Fibroblast of upper back skin (primary cell): ENCODE measurements at places on chromosomes 1 and 21.

DNA sequence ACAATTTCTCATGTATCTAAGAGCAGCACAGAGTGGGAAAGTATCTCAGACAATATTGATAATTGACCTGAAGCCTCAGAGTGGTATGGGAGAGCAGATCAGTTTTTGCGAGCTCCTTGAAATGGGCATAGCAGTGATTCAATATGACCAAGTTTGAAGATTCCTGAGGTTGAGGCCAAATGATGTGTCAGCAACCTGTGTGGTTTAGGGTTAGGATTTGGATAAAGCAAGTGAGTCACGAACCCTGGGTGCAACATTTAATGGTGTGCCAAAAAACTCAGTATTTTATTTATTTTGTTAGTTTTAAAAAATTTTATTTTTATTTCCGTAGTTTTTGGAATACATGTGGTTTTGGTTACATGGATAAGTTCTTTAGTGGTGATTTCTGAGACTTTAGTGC, 92.5 kb upstream of the C21orf91 start:
- DNase-seq: peak; percentile 72

- DNase-seq: no peak
Observed at GRCh38 chr1:30324251-30325084, 398.9 kb downstream of the MATN1 start.

- DNase-seq: peak; percentile 56
Observed at GRCh38 chr1:1344655-1345361, 4.4 kb downstream of the DVL1 start.

DNA sequence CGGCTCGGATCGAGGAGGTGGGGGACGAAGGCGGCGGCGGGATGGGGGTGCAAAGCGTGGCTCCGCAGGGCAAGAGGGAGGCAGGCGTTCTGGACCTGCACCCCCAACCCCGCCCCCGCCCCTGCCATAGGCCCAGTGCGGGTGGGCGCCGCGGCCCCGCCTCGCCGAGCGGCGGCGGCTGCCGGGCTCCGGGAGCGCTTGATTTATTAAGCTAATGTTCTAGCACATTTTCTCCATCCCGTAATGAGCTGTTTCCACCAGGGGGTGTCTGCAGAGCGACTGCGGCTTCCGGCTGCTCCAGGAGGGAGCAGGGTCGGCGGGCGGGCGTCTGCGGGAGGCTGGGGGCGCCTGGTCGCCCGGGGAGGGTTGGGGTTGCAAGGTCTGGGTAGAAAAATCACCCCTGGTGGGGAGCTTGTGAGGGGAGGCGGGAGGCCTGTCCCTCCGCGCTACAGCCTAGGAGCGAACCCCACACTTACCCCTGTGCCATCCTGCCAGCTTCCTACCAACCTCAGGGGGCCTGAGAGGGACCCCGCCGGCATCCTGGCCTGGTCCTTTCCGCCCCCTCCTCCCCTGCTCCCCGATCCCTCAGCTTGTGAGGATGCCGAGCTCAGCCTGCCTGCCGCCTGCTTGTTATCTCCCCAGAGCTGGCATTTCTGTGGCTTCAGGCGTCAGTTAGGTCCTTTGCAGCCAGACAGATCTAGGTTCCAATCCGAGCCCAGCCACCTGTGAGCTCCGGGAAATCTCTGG, 48.5 kb upstream of the ACOT11 start:
- DNase-seq: peak; percentile 65

DNA sequence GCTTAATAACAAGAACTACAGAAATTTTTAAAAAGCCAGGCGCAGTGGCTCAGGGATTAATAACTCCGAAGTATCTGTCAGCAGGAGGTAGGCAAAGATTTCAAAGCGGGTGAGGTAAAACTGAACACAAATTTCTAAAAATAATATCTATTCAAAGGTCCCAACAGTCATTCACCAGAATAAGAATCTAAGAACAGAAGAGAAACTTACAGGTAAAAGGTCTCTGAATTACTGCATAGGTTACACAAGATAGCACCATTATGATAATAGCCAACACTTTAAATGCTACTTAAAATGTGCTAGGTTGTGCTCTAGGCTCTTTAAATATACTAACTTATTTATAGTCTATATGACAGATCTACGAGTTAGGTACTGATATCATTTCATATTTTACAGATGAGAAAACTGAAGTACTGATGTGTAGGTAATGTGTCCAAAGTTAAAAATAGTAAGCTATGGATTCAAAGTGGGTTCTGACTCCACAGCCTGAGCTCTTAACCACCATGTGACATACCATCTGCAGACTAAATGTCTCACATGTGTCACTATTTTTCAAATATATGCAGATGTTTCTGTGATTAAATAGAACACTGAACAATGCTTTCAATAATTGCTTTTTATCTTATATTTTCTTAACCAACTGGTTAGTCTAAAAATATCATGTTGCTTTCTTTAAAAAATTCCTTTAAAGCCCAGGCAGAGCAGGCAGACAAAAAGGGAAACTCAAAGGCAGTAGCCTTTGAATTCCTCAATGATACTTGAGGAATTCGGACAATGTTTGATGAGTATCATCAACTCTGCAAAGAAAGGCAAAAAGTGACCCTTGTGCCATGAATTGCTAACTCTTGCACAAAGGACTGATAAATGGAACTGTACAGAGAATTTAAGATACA, 80.5 kb upstream of the TTC39A start:
- peak; percentile 63 for DNase-seq

DNA sequence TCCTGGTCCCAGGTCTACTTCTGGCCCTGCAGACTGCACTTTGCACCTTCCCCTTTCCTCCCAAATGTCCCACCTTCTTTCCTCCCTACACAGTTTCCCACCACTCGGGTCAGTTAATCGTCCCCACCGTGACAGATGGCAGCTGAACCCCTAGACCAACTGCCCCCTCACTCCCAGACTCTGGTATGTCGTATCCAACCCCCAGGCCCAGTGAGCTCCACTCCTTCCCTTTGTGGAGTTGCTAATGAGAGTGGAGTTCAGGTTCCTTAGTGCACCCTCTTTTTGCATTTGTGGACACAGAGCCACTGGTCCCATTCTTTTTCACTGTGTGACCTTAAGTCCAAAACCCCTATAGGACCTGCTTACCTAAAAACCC, 1.8 kb downstream of the MAN1C1 start:
- DNase-seq: no peak

GRCh38 chr21:30625449-30626165, 5.2 kb downstream of the KRTAP20-4 start:
- DNase-seq: no peak

GRCh38 chr21:42307106-42307505, 8.1 kb downstream of the TFF3 start:
- DNase-seq: no peak

- DNase-seq: peak; percentile 90
Observed at GRCh38 chr21:35179990-35180540, 131.0 kb upstream of the RUNX1 start.

GRCh38 chr1:118136187-118136941, 48.7 kb downstream of the SPAG17 start:
- DNase-seq: peak; percentile 89

DNA sequence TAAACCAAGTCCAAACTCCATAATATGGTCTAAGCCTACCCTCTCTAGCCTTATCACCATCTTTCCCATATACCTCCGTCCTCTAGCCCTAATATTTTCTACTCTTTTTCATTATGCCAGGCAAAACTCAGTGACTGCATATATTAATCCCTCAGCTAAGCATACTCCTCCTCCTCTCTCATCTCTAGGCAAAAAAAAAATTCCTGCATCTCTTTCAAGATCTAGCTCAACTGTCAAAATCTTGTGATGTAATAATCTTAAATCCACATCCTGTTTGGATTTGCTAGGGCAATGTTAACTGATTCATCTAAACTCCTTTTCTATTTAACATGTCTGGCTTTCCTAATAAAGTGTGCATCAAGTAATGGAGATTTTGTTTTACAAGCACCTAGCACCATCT, 20.4 kb downstream of the PRPF38A start:
- DNase-seq: no peak

GRCh38 chr1:240797050-240797449, 185.1 kb upstream of the GREM2 start:
- DNase-seq: peak; percentile 9

DNA sequence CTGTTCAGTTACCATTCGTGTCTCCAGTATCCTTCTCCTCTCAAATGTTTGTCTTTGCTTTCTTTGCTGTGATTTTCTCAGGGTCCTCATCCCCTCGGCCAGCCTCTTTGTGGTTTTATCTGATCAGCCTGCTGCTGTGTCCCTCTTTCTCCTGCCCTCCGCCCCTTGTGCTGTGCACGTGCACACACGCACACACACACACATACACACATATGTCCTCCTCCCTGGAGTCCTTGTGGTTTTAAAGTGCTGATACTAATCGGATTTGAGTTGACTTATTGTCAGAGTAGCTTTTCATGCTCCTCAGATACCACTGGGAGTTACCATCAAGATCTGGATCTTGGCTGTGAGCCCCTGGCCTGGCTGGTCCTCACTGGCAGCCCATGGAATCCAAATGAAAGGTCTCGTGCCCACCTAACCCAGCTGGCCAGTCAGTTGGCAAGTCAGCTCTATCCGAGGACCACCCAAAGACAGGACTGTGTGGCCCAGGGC, 34.1 kb downstream of the QSOX1 start:
- no peak for DNase-seq

- peak; percentile 68 for DNase-seq
Observed at GRCh38 chr1:206508956-206509355, 1.6 kb downstream of the RASSF5 start.

DNA sequence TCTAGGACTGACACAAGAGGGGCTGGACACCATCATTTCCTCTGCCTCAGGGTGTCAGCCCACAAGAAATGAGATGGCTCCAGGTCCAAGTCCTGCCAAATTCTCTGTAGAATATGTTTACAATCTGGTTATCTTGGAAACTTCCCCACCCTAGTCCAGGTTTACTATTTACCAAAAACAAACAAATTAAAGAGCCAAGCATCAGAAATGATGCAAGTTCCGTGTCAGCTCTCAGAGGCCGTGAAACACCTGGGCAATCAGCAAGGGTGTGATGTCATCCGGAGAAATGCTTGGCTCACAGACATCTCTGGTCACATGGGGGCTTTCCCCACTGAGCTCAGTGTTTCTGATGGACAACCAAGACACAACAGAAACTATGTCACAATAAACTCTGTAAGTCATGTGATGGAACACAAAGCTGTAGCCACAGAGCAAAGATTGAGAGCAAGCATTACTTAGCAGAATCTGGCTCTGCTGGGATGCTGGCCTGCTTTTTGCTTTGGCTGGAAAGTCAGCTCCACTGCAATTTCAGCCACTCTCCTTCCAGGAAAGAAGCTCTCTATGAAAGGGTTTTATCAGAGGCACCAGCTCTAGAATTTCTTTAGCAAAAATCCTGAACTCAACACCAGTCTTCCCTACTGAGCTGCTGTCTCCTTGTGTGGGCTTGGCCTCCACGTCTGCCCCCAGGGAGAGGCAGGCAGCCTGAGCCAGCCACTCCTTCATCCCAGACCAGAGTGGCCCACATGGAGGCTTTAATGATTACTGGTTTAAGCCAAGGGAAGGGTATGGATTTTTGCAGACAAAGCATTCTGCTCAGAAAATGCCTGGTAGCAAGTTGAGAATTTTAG, 55.9 kb downstream of the NENF start:
- peak; percentile 78 for DNase-seq

DNA sequence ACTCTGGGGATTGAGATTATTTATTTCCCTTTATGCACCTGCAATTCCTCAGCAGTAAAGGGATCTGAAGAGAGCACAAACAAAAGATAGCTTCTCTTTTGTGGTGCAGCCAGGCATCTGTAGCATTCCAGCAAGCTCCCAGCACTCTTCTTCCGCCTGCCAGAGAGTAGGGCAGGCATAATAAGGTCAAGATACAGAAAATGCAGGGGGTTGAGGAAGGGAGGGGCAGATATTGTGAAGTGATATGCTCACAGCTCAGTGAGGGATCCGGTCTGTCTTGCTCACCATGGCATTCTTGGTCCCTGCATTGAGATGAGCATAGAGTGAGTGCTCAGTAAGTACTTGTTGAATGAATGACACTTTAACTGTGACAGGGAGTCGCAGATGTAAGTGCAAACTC, 23.9 kb downstream of the FASLG start:
- DNase-seq: peak; percentile 12

GRCh38 chr1:80882553-80882952, 918.2 kb upstream of the ADGRL2 start:
- DNase-seq: peak; percentile 79

- no peak for DNase-seq
Observed at GRCh38 chr1:165799387-165799786, 28.0 kb upstream of the UCK2 start.

GRCh38 chr1:44941424-44942324, 44.7 kb downstream of the EIF2B3 start:
- DNase-seq: no peak

GRCh38 chr21:43866659-43867331, 1.8 kb downstream of the AGPAT3 start:
- DNase-seq: no peak

DNA sequence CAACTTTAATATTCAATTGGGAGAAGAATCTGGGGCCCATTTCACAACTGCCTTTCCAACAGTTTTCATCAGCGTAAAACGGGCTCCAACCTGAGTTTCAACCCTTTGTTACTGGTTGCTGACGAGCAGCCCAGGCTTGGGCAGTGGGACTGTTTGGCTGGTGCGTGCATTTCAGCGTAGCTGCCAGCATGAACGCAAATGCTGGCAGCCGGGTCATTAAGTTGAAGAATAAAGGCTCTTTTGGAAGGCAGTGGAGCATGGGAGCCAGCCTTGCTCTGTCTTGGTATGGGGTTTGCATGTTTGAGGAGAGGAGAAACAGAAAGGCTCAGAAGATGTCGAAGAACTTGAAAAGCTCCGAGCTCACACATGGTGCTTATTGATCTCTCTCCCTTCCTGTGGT, 40.7 kb downstream of the WDR3 start:
- no peak for DNase-seq

DNA sequence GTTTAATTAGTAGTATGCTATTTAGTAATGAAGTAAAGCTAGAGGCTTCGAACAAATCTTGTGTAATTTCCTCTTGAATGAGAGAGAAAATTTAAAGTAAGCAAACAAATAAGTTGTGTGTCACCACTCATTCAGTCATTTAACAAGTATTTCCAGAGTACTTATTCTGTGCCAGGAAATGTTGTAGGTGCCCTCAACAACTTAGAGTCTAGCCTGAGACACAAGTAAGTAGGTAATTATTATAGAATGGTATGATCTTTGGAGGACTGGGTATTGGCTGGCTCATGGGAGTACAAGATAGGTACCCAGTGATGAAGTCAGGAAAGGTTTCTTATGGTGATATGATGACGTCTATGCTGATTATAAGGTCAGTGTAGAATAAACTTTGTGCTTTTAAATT, 17.4 kb upstream of the METTL18 start:
- DNase-seq: no peak

- no peak for DNase-seq
Observed at GRCh38 chr1:30758121-30758688, 631 bp upstream of the LAPTM5 start.

DNA sequence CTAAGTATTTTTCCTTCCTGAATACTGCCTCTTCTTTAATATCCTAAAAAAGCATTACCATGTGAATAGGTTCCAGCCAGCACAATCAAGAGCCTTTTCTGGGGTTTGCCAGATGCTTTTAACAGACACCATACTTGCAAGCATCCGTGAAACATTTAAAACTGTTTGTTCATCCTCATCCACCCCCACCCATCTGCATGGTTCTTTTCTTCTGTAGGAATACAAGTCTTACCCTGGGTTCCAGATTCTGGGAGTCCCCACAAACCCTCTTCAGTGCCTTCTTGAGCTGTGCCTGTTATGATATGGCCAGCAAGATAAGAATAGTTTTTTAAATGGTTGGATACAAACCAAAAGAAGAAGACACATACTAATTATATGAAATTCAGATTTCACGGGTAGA, 354.9 kb upstream of the PLXNA2 start:
- no peak for DNase-seq
